D721Med (cell line): ENCODE measurements at places on chromosomes 7 and 10.

DNA sequence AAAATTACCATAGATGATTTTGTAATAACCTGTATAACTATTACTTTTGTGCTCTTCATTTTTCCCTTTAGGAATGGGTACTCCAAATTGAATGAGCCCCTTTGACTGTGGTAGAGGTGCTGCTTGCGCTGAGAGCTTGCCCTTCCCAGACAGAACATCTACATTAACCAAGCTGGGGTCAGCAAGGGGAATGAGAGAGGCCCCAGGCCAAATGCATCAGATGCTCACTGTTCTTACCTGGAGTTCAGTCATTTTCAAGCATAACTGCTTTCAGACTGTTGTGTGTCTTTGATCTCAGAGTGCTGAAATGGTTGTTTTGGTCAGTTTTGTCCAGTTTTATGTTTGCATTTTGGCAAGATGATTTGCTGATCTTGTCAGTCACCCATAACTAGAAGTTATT lies 7.6 kb upstream of the STN1 start:
- no peak for DNase-seq

DNA sequence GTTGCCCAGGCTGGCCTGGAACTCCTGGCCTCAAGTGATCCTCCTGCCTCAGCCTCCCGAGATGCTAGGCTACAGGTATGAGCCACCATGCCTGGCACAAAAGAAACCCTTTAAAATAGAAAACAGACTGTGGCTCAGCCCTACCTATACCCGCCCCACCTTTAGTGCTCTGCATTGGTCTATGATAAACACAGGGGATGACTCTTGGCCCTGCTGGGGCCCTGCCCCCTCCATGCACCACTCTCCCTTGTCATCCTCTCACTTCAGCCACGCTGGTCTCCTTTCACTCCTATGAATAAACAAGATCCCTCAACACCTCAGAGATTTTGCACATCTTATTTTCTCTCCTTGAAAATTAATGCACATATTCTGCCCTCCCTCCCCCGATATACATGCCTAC lies 251.4 kb upstream of the KLF14 start:
- no peak for DNase-seq

- no peak for DNase-seq
Measured at GRCh38 chr7:18778594-18778993, 283.0 kb downstream of the HDAC9 start.

DNA sequence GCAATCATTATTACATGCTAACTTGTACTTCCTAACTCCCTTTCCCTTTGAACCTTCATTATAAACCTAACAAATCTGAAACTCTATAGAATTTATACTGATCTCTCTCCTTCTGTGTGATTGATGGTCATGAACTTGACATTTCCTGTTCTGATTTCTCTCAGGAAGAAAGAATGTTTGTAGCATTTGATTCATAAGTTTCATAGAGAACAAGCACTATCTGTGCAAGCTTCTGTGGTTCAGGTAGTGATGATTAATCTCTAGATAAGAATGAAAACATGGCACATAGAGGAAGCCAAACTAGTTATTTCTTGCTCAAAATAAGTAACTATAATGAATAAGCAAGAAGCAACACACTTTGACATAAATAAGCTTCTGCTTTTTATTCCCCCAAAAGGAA lies 34.2 kb downstream of the TFPI2 start:
- DNase-seq = no peak

- no peak for DNase-seq
Measured at GRCh38 chr10:69004821-69005220, 16.2 kb downstream of the KIFBP start.
